MV-4-11 (cell line): ENCODE measurements at places on chromosomes 3 and 15.

DNA sequence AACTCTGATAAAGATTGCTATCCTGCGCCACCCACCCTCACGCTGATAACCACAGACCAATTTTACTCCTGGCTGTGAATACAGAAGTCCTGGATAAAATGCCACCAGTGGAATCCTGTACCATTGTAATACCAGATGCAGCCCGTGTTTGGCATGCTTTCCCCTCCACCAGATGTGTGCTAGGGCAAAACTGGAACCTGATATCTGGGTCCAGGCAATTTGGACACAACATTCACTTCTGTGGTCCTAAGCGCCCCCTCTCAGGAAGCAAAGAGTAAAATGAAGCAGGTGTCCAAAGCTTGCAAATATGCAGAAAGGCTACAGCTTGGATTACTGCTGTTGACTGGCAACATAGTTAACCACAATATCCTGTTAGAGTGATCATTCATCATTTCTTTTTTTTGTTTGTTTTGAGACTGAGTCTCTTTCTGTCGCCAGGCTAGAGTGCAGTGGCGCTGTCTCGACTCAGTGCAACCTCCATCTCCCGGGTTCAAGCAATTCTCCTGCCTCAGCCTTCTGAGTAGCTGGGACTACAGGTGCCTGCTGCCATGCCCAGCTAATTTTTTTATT is 32.8 kb downstream of the LOXL1 start:
- DNase-seq: peak; percentile 71

DNA sequence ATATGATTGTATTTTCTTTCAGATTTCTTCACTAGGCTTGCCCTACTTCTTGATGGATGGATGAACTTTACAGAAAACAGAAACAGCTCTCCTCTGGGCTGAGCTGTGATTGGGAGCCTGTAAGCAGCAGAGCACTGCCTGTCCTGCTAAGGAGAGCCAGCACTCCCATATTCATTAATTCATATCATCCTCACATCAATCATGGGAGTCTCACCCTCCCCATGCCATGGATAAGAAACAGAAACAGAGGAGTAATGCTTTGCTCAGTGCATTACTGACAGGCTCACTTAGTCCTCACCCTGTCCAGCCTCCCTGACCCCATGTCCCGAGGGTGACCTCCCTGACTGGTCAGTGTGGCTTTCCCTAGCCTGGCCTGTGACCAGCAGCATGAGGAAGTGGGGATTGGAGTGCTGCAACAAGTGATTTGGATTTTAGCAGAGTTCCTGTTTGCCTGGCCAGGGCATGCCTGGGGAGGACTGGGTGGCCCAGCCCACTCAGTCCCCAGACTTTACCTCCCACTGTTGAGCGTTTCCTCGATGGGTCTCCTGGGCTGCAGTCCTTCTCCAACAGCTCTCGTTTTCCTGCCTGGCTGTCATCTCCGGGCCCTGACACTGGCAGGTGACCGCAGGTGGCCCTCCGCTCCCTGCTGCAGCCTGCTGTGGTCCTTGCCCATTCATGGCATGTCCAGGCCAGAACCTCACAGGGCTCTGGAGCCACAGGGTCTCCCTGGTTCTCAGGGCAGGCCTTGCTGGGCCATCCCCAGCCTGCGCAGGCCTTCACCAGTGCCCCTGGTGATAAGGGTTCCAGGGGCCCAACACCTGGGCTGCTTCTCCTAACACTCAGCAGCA is 1.3 kb upstream of the TMIE start:
- peak; percentile 76 for DNase-seq

- DNase-seq: peak; percentile 88
Measured at GRCh38 chr3:52052831-52053306, 3.5 kb downstream of the DUSP7 start.

GRCh38 chr15:95287720-95288103 is 1042.8 kb upstream of the NR2F2 start:
- no peak for DNase-seq

DNA sequence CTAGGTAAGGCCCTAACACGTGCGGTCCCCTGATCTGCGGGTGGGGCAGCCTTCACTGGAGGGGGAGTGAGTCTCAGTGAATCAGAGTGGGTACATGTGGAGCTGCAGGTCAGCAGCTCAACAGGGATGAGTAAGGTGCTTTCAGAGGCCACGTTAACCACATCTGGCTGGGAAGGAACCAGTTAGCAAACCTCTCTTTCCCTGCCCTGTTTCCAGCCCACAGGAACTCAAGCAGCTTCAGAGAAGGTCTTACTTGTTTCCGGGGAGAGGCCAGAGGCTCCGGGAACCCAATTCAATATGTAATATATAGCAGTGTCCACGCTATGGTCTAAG is 175.3 kb downstream of the XXYLT1 start:
- DNase-seq: no peak

- no peak for DNase-seq
Measured at GRCh38 chr3:159789742-159790635, 198.6 kb upstream of the IL12A start.

DNA sequence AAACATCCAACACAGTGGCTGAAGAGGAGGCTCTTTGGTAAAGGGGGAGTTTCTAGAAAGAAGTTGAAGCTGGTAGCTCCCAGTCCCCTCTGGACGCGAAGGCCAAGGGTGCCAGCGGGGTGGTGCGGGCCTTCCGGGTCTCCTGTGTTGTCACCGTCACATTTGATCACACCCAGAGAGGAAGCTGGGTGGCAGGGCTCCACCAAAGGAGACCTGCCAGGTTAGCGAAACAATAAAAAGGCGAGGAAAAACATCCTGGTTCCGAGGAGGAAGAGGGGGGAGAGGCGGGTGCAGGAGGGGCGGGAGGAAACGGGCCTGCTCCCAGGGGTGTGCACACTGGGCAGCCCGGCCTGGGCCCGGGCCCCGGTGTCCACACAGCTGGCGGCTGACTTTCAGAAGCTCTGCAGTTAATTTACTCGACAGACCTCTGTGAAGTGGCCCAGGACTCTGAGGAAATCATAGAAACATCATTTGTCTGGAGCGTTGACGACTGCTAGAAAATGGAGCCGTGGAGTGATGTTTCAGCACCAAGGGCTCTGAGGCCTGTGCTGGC is 12.1 kb downstream of the HEG1 start:
- no peak for DNase-seq

DNA sequence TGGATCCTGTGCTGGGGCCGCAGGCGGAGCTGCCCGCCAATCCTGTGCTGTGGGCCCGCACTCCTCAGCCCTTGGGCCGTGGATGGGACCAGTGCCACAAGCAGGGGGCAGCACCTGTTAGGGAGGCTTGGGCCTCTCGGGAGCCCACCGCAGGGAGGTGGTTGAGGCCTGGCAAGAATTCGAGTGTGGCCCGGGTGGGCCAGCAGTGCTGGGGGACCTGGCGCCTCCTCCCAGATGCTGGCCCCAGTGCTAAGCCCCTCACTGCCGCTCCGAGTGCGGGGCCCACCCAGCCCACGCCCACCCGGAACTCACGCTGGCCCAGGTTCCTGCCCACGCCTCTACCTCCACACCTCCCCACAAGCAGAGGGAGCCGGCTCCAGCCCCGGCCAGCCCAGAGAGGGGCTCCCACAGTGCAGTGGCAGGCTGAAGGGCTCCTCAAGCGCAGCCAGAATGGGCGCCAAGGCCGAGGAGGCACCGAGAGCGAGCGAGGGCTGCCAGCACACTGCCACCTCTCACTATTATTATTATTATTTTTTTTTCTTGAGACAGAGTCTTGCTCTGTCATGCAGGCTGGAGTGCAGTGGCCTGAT is 31.4 kb upstream of the TBL1XR1 start:
- no peak for DNase-seq

GRCh38 chr15:59689626-59690236 is 611 bp upstream of the BNIP2 start:
- peak; percentile 77 for DNase-seq

GRCh38 chr3:55169608-55170072 is 241.8 kb upstream of the LRTM1 start:
- DNase-seq: no peak

GRCh38 chr3:169052465-169053302 is 610.8 kb downstream of the MECOM start:
- DNase-seq: no peak

DNA sequence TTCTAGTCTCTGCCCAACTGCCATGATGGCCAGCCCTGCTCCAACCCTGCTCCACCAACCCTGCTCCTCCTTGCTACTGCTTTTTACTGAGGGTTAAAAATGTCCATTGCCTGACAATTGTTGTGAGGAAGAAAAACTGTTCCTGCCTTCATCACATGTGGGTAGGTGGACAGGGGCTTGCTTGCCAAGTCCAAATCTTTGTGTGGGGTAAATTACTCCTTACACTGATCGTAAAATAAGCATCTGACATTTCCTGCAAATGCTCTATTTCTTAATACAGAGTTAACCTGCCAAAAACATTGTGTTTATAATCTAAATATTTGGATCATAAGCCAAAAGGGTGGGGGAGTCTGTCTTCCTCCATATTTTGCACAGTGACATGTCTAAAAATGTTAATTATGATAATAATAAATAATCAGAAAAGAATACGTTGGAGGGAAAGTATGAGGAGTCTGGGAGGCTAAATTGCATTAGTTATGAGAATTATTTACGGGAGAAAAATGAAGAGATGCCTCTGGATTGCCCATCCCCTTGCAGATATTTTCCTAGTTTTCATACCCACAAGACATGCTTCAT is 242.5 kb upstream of the TBL1XR1 start:
- no peak for DNase-seq

- DNase-seq: no peak
Measured at GRCh38 chr3:99087277-99087676, 185.8 kb upstream of the DCBLD2 start.

DNA sequence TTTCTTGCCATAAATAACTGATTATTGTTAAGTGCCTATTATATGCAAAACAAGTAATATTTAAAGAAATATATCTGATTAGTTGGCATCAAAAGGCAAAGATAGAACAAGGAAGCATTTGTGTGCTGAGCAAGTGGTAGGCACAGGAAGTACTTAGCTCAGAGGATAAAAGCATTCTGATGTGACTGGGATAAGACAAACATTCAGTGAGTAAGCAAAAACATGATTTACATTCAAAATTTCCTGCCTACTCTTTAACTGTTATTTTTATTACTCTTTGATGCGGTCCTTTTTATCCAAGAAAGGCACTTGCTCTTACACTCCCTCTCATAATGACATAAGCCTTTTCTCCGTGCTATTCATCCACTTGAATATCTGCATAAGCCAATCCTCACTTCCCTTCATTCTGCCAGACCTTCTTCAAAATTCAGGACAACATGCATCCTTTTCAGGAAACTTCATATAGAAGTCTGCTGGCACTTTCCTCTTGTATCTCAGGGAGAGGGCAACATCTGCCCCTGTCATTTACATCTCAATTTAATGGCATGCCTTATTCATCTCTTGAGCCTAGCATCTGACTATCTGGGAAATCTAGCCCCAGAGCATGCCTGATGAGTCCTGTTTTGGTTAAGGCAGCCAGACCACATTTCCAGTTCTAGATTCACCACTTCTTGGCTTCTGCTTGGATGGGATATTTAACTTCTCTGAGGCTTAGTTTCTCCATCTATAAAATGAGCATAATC is 478.2 kb upstream of the ROBO2 start:
- no peak for DNase-seq

GRCh38 chr3:134437211-134437752 is 48.5 kb downstream of the ANAPC13 start:
- DNase-seq: no peak
